ENCODE measurements at places on chromosomes 7 and 10.

DNA sequence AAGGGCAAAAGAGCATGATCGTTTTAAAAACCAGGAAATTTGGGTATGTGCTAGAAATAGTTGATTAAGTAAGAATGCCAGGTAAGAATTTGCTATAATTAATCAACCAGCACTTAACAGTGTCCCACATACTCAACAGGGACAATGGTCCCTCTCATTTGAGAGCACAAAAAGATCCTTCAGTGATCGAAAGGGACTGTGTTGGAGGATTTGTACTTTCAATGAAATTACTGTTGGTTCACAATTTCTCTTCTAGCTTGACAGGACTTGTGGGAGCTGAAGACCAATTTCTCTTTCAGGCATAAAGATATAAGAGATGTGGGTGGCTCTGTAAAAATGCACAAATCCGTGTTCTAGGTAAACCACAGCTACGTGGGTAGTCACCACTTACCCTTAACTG is 12.5 kb upstream of the PLEKHS1 start:
- DNase-seq = no peak

DNA sequence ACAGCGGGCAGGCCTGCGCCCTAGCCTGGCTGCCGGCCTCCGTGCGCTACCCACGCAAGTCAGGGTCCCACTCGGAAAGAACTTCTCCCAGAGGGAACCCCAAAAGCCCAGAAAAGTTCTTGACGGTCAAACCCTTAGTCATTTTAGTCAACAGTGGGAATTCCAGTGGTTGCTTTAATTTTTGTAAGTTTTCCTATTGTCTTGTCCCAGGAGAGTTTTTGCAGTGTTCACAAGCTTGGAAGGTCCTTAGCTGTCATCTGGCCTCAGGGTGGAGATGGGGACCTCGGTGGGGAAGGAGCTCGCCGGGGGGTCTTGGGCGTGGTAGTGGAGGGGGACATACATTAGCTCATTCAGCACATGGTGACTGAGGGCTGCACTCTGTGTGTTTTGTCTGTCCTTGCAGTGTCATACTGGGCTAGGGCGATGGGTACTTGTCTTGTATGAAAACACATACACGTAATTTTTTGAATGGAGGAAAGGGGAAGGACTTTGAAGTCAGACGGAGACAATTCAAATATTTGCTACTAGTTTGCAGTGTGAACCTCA is 736 bp downstream of the MINDY4 start:
- DNase-seq = no peak

GRCh38 chr10:31319602-31320549 is 860 bp downstream of the ZEB1 start:
- no peak for DNase-seq

DNA sequence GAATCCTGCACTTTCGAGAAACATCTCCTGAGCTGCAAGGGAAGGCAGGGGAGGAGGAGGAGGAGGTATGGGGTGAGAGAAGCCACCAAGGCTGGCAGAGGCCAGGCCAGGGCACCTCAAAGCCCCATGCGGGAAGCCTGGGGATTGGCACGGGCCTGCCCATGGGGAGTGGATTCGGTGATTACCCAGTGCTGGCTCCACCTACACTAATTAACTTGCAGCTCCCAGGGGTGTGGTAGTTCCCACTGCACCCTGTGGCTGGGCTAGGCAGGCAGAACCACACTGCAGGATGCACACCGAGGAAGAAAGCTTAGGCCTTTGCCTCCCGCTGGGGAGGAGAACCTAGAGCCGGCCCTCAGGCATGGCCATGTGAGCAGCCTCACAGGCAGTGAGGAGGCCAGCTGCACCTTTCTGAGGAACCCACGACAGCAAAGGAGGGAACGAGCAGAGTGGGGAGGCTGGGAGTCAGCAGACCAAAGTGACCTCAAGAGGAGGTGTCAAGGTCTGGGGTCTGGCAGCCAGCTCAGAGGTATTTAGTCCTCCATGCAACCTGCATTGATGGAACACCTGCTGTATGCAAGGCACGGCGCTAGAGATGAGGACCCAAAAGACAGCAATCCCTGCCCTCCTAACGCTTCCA is 27.2 kb downstream of the GRID1 start:
- no peak for DNase-seq
